Activated T-helper 1 cell treated with anti-CD3 and anti-CD28 coated beads, Interleukin-2, amount 50 U/mL, for 16 hours (primary cell): ENCODE measurements at places on chromosomes 3 and 15.

DNA sequence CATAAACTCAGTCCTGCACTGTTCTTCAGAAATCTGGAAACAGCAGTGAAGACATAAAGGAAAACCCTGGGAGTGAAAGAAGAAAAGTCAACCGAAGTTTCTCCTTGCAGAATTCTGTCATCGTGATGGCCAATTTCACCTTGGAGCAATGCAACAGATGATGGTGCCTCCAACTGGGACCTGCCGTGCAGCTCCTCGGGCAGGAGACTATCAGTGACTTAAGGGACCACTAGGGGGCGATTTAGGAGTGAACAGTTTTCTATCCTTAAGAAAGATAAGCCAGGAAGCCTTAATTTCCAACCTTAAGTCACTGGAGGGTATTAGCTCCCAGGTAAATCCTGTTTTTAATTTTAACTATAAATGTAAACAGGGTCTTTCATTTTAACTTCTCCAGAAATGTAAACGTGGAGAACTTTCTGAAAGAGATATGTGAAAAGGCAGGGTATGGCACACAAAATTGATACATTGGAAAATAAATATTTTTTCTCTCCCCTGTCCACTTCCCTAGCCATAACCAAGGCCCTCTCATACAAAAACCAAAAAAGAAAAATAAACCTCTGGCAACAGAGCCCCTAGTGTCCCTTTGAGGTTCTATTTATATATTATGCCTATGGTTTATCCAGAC lies 116.3 kb downstream of the PDZRN3 start:
- DNase-seq = no peak

GRCh38 chr15:101827257-101827656 lies 15.3 kb downstream of the OR4F15 start:
- DNase-seq = no peak

- no peak for DNase-seq
Measured at GRCh38 chr3:169189486-169189885, 474.0 kb downstream of the MECOM start.

- no peak for DNase-seq
Measured at GRCh38 chr3:139944256-139944910, 9.4 kb downstream of the CLSTN2 start.

- DNase-seq = no peak
Measured at GRCh38 chr3:64648927-64649906, 38.6 kb downstream of the ADAMTS9 start.

DNA sequence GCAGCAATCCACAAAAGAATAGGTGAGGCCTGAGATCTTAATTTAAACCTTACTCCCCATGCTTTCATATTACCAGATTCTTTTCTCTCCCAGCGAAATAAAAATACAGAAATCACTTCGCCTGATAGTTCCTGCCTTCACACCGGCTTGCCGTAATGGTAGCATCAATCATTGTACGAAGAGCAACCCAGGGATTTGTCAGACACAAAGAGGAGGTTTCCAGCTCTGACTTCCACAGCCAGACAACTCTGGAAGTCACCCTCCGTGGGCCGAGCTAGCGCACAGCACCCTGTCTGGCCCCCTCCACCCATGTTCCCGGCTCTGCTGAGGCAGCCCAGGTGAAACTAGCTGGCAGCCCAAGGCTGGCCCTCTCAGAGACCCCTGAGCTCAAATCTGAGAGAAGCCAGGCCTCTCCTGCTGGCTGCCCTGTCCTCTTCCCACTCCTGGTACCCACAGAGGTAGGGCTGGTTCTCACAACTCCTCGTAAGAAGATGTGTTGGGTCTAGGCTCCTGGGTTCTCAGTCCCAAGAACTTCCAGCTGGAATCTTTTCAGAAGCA lies 156.9 kb upstream of the BNIP2 start:
- DNase-seq = no peak

DNA sequence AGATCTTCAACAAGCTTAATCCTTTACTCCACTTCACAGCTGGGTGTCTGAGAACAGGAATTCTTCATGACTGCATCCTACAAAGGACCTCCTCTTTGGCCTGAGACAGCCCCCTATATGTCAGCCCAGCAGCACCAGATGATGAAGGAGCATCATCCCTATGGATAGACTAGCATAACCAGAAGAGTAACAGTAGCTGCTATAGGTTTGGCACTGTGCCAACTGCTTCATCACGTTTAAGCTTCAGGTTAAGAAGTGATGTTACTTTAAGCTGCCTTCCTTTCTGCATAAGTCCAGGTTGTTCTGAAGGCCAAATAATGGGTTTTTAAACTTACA lies 50.6 kb downstream of the CMSS1 start:
- no peak for DNase-seq
